ENCODE measurements at places on chromosomes 7 and 10.

GRCh38 chr7:157841773-157842370, 505.1 kb downstream of the DNAJB6 start:
- no peak for DNase-seq

DNA sequence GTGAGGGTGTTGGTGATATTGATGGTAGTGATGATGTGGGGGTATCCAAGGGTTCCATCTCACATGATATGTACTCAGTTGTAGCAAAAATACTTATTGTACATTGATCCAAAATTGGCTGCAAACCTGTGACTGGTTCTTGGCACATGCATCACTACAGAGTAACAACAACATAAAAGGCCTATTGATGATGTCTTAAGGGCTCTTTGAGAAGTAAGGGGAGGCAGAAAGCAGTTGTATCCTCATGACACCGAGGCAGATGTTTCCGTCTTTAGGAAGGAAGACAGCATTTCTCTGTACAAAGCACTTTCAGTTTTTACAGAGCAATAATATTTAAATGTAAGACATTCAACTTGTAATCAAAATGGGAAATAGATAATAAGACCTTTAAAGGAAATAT, 34.5 kb downstream of the NRG3 start:
- no peak for DNase-seq

DNA sequence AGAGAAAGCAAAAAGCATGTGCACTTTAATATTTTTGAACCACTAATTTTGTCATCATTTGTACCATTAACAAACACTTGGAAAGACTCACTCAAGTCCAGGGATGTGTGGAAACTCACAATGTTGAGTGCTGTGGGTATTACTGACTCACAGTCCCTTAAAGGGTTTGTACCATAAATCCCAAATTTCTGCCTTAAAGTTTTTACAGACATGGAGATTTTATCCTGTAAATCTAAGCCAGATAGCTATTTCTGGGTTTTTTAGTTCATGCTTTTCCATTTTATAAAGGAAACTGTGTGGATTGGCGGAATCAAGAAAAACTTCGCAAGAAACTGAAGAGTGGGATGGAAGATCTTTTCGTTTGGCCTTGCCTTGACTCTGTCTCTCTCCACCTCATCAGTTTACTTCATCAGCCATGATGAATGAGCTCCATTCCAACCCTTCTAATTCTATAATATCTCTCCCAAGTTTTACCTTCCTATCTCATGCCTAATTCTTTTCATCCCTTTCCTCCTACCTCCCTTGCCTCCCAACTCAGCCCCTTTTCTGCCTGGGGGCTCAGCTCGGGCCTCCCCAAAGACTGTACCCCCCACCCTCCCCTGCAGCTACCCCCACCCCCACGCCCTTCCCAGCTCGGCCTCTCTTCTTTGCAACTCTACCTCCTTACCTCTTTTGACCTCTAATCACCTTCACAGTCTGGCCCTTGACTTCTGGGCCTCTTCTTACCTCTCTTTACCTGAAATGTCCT, 218.5 kb upstream of the MKLN1 start:
- no peak for DNase-seq

DNA sequence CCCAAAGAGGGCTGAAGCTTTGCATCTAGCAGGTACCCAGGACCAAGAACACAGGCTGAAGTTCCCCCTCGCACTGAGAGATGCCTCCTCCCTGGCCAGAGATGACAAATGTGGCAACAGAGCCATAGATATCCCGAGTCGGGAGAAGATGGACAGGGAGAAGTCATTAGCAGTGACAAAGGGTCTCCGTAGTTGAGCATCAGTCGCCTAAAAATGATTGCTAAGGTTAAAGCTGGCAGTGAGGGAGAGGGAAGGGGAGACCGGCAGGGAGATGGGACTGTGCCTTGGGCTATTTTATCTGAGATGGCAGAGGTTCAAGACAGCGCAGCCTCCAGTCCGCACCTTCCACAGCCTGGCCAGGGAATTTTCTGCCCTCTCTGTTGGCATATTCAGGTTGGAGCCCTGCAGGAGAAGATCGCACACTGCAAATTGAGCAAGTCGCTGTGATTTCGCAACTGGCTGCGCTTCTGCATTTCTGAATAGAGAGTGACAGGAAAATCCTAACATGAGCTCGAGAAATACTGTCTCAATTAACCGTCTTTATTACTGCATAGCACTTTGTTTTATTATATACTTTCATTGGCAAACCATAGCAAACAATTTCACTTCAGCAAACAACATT, 238.9 kb upstream of the GPR26 start:
- peak; percentile 26 for DNase-seq

- DNase-seq, result no peak
Measured at GRCh38 chr7:2540641-2541051, 14.7 kb downstream of the BRAT1 start.

GRCh38 chr10:75597773-75598440, 166.5 kb downstream of the LRMDA start:
- no peak for DNase-seq

DNA sequence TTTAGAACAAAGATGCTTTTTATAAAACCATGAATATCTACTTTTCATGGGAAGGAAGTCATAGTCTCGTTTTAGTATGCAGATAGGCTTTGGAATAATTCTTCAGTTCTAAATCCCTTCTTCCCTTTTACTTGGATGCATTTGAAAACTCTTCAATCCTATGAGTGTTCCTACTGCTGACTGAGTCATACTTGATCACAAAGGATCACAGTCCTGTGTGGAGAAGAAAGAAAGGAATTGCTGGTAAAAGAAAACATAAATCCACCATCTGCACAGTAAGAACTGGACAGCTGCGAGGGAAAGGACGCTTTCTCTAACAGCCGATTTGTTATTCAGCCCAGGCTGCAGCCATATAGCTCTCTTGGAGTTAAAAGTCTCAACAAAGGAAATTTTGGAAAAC, 209.9 kb downstream of the SEMA3E start:
- DNase-seq, result peak; percentile 4

GRCh38 chr7:116582806-116583444, 58.1 kb downstream of the CAV1 start:
- DNase-seq, result no peak

DNA sequence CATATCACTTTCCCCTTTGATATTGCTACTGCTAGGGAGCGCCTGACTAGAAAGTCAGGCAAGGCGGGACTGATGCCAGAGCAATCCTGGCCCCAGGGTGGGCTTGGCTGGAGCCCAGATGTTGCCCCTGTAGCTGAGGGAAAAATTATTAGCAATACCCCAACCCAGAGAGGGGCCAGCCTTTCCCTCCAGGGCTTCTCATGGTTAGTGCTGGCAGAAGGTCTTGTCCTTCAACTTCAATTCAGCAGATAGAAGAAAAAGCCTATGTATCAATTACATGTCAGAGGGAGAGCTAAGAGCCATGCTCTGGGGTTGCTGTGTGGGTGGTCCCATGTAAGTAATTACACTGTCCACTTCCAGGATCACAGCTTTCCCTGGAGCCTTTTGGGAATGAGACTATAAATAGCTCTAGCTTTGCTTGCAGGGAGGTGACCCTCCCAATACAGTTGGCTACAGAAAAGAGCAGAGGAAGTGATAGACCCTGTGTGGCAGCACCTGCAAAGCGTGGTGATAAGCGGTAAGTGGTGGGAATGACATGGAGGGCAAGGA, 579.1 kb downstream of the CCSER2 start:
- no peak for DNase-seq

- DNase-seq, result no peak
Measured at GRCh38 chr10:133113146-133113830, 25.6 kb downstream of the ADGRA1 start.

DNA sequence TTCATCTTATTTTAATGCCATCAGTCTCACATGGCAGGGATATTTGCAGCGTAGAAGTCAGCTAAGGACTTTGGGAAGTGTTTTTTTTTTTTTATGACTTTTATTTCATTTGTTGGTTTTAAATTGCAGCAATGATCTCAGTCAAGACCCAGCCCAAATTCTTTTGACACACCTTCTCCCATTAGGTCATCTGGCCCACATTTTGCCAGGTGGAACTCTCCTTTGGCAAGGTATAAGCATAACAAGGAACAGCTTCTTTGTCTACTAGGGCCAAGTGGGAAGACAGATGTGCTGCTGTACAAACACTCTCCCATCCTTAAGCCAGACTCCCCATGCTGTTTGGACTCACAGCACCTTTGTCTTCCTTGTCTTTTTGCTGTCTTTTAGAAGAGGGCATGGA, 41.8 kb downstream of the PLEKHA8 start:
- peak; percentile 37 for DNase-seq

- DNase-seq, result peak; percentile 18
Measured at GRCh38 chr7:92872701-92873100, 36.3 kb upstream of the CDK6 start.
